ENCODE measurements at places on chromosomes 2 and 18. TPM values are rescaled to one million over a fixed set of nuclear protein-coding genes. Genes with fewer than 3 reads are reported as not detected.

Gene TUBB6
- 110 TPM for total RNA-seq

Gene ITGA4
- total RNA-seq, result 18.4 TPM

Gene DNER
- 0.14 TPM for total RNA-seq

DNA sequence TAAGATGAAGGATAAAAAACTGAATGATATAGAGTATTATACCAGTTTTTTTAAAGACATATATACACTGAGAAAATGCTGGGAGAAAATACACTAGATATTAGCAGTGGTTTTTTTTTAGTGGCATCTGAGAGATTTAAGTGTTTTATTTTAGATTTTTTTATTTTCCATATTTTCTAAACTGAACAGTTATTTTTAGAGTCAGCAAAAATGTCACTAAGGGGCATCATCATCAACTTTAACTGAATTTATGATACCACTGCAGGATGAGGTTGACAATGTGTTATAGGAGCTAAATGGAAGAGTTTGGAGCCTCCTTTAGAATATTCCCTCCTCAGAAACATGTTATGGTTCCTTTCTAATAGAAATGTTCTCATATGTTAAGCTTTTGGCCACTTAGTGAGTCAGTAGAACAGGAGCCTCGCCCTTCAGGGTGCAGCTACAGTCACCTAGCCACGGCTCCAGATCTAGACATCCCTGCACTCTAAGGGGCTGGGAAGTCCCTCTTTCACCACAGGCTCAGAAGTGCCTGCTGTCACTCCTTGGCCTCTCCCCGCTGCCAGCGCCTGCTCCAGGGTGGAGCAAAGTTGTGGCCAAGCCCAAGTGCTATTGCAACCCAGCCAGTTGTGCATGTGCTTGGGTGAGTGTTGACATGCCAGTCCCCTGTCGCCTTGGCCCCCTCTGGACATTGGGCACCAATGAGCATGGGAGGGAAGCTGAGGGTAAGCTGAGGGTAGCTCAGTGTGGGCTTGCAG lies 210.7 kb upstream of the RASGRP3 start:
- H3K27me3 ChIP-seq, result no peaks in the 10 kb centered on the region
- H3K27ac ChIP-seq, result no peak overlapping the region

- no peaks in the 10 kb centered on the region for H3K27me3 ChIP-seq
- no peak overlapping the region for H3K27ac ChIP-seq
- no peaks in the 10 kb centered on the region for H3K4me1 ChIP-seq
- no peaks in the 10 kb centered on the region for H3K36me3 ChIP-seq
These were observed 305.1 kb upstream of the SPRED2 start for GRCh38 chr2:65737452-65738011.

GRCh38 chr18:52312346-52312745 lies 27.7 kb upstream of the DCC start:
- no peak overlapping the region for H3K4me3 ChIP-seq
- H3K36me3 ChIP-seq, result no peaks in the 10 kb centered on the region
- no peak for DNase-seq
- H3K27me3 ChIP-seq, result no peaks in the 10 kb centered on the region

DNA sequence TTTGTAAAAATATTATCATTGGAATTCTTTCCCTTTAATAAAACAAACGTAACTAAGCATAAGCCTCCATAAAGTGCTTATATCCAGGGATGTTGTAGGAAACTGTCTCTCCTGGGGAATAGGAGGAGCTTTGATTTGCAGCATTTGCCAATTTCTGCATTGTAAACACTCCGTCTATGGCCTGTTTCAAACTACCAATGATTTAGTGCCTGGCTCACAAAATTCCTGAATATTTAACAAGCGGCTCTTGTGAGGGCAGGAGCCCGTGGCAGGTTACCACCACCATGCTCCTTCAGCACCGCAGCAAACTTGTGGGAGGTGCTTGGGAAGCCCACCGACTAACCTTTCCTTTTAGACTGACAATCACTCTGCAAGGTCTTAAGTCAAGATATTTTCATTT lies 520.3 kb downstream of the SOX11 start:
- H3K36me3 ChIP-seq, result no peaks in the 10 kb centered on the region
- no peaks in the 10 kb centered on the region for H3K27me3 ChIP-seq

GRCh38 chr2:46364797-46365457 lies 67.7 kb downstream of the EPAS1 start:
- H3K36me3 ChIP-seq, result peaks cover 91% of the 10 kb centered on the region
- no peak for DNase-seq
- H3K4me1 ChIP-seq, result peaks cover 67% of the 10 kb centered on the region
- no peak overlapping the region for H3K4me3 ChIP-seq
- peak overlapping the region; percentile 31 for H3K27ac ChIP-seq
- no peaks in the 10 kb centered on the region for H3K27me3 ChIP-seq

- H3K36me3 ChIP-seq, result no peaks in the 10 kb centered on the region
- no peak overlapping the region for H3K27ac ChIP-seq
- no peak overlapping the region for H3K4me3 ChIP-seq
- no peak for DNase-seq
- no peaks in the 10 kb centered on the region for H3K27me3 ChIP-seq
These were observed 22.8 kb upstream of the PTMA start for GRCh38 chr2:231685349-231686191.

GRCh38 chr2:159126432-159127022 lies 158.1 kb downstream of the TANC1 start:
- H3K4me3 ChIP-seq, result no peak overlapping the region
- H3K36me3 ChIP-seq, result no peaks in the 10 kb centered on the region
- no peak for DNase-seq
- peak overlapping the region; percentile 26 for H3K27ac ChIP-seq
- peaks cover 39% of the 10 kb centered on the region for H3K4me1 ChIP-seq

- H3K27me3 ChIP-seq, result no peaks in the 10 kb centered on the region
- H3K36me3 ChIP-seq, result no peaks in the 10 kb centered on the region
- no peak overlapping the region for H3K4me3 ChIP-seq
- H3K27ac ChIP-seq, result no peak overlapping the region
- DNase-seq, result no peak
These were observed 60.7 kb downstream of the CCDC85A start for GRCh38 chr2:56244506-56244905.

DNA sequence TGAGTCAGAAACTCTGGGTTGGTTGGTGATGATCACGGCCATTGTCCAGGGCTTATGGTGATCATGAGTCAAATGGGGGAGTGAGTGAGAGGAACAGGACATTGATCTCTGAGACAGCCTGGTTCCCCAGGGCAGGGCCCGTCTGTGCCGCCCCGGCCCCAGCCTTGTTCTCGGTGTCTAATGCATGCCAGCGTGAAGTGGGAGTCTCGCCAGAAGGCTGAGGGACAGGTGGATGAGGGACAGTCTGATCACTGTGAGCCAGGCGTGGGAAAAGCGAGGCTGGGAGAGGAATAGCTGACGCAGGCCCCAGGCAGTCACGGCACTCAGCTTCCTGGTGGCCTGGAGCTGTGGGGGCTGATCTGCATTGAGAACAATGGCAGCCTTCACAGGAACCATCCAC lies 208.3 kb upstream of the HDAC4 start:
- no peaks in the 10 kb centered on the region for H3K36me3 ChIP-seq
- H3K27me3 ChIP-seq, result no peaks in the 10 kb centered on the region
- H3K27ac ChIP-seq, result no peak overlapping the region
- H3K4me1 ChIP-seq, result no peaks in the 10 kb centered on the region

Data from upper lobe of right lung (tissue), 1 donor.